ENCODE measurements at places on chromosomes 12 and 14.

GRCh38 chr14:99538275-99538674 lies 57.1 kb downstream of the CCNK start:
- peak; percentile 65 for DNase-seq

DNA sequence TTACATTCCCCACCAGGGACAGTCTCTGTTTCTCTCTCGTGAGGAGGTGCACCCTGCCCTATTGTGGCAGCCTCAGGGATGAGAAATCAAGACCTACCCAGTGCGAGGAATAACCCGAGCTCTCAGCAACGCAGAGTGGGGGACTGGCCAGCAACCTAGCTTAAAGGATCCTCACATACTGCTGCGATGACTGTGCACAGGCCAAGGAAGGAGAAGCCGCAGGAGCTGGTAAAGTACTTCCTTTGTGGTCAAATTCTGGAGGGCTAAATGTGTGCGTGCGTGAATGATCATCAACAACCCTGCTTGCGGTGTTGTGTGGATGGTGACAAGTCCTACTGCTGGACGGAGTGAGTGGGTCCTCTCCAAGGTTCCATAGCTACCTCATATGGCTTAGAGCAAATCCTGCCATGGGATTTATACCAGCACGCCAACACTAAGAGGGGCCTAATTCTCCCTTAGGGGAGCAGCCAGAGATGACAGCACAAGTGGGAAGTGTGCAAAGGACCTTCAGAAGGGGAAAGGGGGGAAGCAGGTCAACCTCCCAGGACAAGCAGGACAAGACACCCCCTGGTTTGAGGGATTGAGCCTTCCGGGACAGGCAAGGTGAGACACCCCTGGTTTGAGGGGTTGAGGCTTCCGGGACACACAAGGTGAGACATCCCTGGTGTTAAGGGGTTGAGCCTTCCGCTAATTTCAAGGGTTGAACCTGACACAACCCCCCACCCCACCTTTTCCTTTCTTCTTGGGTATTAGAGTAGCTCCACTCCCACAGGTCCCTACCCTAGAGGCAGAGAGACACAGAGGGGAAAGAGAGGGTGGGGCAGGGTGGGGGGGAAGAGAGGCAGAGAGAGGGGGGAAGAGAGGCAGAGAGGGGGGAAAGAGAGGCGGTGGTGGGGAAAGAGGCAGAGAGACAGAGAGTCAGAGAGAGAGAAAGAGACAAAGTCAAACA lies 58.8 kb upstream of the AP4S1 start:
- no peak for DNase-seq

DNA sequence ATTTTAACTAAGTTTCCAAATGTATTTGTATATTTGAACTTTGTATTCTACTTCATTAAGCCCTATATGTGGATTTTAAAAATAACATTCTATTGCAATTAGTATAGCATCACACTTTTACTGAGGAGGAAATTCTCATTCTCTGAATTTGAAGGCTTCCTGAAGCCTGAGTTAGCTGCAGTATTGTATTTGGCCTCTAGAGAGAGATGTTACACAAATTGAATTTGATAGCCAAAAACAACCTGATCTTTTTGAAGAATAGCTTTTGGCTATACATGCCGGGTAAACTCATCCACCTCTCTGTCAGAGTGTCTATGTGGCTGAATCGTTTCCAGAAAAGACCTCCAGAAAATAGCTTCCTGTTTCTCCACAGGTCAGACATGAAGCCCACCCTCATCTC lies 316.5 kb upstream of the OR4E1 start:
- DNase-seq: peak; percentile 2

- DNase-seq: peak; percentile 65
These were observed 1.2 kb upstream of the AP1G2 start for GRCh38 chr14:23568600-23569331.

GRCh38 chr14:91331721-91332120 lies 85.9 kb downstream of the CCDC88C start:
- no peak for DNase-seq

DNA sequence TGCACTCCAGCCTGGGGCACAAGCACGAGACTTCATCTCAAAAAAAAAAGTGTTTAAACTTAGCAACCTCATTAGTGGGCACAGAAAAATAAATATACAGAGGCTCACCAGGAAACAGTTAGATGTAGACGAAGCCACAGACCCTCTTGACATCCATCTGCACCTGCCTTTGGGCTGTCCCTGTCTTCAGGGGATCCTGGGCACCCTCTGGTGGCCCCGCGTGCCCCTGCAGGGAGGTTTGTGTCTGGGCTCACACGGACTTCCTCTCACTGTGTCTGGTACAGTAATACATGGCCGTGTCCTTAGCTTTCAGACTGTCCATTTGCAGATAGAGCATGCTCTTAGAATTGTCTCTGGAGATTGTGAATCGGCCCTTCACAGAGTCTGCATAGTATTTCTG lies 916.5 kb downstream of the TMEM121 start:
- DNase-seq: no peak

DNA sequence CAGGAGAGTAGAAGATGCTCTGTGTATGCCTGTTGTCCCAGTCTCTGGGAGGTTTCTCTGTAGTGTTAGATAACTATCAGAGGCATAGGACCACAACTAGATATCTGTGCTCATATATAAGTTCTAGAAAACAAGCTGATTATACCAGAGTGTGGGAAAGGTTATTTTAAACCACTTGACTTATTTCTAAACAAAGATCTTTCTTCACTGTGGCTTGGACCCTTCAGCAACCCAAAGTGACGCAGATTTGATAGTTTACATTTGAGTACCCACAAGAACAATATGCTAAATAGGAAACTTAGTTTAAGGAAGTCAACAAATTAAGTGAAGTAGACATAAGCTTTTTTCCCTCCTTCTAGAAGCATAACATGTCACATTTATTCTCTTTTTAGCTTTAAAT lies 41.3 kb downstream of the RIC8B start:
- DNase-seq: no peak

DNA sequence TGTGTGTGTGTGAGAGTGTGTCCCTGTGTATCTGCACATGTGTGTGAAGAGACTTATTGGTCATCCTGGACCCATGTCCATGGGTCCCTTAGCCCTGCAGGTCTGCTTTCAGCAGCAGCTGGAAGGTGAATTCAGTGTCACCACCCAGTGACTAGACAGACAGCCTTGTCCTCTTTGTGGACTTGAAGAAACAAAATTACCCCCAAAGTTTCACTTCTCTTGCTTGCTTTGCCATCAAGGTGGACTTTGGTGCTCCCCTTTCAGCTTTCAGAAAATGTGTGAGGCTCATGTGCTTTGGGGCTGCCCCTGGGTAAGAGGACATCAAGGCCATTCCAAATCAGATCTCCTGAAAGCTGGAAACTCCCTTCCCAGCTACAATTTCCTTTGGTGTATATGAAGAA lies 1063.8 kb downstream of the BCL11B start:
- DNase-seq: no peak

DNA sequence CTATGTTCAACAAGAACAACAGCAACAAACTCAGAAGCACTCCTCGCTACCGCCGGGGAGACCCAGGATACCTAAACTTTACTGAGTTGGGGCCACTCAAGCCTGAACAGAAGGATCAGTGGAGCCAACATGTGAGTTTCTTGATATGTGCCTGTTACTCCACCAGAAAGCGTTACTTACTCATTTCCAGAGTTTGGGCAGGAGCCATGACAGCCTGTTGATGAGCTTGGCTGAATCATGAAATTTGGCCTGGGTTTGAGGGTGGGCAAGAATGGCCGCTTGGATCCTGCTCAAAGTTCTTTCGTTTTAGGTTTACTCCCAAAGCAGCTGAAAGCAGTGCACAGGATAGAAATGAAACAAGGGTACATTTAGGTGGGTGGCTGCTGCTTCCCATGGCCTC lies 12.0 kb upstream of the GALNT6 start:
- DNase-seq: no peak

GRCh38 chr12:42486407-42486806 lies 103.1 kb downstream of the PRICKLE1 start:
- peak; percentile 41 for DNase-seq

DNA sequence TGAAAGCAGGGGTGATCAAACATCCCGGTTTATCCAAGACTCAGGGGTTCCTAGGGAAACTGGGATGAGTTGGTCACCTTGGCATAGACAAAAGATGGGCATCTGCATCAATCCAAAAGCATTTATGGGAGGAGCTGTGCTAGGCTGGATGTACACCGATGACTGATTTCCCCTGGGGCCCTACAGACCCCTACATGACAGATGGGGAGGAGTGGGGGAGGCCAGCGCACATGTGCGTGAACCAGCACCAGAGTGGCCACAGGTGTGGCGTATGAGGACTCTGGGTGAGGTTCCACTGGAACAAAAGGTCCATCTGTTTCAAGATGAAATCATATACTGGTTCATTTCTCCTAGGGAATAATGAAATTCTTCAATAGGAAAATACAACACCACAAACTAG lies 210.4 kb downstream of the ITPR2 start:
- no peak for DNase-seq

Measured in SK-N-SH (cell line).